Activated T-cell treated with anti-CD3 and anti-CD28 coated beads for 48 hours (primary cell): ENCODE measurements at places on chromosomes 3 and 15.

DNA sequence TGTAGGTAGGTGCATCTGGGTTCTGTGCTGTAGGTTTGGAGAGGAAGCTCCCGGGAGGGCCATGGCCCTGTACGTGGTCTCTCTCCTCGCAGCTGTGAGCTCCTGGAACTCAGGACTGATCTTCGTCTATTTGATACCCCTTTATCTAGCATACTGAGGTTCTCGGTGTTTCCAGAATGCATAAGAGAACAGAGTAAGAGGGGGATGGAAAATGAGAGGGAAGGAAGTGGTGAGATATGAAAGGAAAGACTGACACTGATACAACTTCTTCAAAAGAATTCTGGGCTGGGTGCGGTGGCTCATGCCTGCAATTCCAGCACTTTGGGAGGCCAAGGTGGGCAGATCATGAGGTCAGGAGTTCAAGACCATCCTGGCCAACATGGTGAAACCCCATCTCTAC is 90.7 kb downstream of the CHRD start:
- no peak for DNase-seq

DNA sequence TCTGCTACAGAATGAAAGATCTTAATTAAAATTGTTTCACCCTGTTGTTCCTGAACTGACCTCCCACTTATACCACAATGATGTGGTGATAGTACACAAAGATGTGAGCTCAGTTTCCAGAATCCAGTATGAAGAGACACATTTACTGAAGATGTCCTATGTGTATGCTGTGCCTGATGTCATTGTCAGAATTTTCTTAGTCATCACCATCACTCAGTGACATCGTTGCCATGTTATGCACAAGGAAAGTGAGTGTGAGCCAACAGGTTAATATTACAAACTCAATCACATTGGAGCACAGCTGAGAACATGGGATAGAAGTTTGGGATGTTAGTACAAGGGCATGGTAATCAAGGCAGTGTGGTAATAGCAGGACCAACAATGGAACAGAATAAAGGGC is 199.7 kb upstream of the CHRNA7 start:
- no peak for DNase-seq

- DNase-seq, result no peak
Measured at GRCh38 chr3:168863561-168863960, 767.8 kb upstream of the GOLIM4 start.

- no peak for DNase-seq
Measured at GRCh38 chr3:31444220-31445142, 88.2 kb upstream of the STT3B start.

GRCh38 chr15:77974098-77974414 is 103.5 kb downstream of the TBC1D2B start:
- DNase-seq, result no peak

DNA sequence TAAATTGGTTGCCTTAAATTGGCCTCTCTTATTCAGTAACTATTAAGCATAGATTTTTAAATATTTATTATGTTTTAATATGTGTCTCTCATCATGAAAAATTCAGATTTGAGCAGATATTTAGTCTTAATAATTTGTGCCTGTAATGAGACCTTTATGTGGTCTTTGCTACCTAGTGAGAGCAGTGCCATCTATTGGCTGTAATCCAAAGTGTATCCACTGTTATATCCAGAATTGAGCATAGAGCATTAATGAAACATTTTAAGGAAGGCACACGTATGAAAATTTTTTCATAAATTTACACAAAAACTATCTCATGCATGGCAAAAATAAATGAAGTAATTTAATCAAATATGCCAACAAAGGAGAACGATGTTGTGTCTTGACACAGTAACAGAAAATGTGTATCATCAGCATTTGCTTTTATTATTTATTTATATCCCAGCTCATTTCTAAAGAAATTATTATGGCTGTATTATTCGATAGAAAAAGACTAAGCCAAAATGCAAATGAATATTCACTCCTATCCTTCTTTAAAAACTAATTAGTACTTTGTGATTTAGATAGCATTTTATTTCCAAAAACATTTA is 203.5 kb downstream of the RSRC1 start:
- DNase-seq, result no peak

DNA sequence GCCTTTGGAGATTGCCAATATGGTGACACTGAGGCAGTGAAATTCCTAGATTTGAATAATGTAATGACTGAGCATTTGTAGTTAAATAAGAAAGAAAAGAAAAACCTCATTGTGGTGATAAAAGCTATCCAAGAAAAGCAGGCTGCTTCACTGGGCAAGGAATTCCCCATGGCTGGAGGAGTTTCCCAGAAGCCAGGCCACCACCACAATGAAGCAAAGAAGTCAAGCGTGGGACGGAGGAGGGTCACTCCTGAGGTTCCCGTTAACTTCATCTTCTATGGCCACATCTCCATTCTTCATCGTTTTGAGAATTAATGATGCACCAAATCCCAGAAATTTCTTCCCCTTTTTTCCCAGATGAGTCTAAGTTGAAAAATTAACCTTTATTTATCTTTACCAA is 185.8 kb upstream of the BCL6 start:
- DNase-seq, result no peak

- DNase-seq, result no peak
Measured at GRCh38 chr3:42691816-42692666, 6.7 kb downstream of the KLHL40 start.

DNA sequence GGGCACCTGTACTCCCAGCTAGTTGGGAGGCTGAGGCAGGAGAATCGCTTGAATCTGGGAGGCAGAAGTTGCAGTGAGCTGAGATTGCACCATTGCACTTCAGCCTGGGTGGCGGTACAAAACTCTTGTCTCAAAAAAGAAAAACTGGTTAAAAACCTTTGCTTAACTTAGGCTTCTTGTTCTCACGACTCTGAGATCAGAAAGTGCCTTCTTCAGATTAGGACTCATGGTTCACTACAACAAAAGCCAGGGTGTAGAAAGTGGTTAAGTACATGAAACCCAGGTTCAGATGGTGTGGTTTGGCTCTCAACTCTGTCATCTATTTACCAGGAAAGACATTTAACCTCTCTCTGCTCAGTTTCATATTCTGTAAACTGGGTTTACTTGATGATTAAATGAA is 168.4 kb downstream of the TUSC7 start:
- DNase-seq, result no peak

DNA sequence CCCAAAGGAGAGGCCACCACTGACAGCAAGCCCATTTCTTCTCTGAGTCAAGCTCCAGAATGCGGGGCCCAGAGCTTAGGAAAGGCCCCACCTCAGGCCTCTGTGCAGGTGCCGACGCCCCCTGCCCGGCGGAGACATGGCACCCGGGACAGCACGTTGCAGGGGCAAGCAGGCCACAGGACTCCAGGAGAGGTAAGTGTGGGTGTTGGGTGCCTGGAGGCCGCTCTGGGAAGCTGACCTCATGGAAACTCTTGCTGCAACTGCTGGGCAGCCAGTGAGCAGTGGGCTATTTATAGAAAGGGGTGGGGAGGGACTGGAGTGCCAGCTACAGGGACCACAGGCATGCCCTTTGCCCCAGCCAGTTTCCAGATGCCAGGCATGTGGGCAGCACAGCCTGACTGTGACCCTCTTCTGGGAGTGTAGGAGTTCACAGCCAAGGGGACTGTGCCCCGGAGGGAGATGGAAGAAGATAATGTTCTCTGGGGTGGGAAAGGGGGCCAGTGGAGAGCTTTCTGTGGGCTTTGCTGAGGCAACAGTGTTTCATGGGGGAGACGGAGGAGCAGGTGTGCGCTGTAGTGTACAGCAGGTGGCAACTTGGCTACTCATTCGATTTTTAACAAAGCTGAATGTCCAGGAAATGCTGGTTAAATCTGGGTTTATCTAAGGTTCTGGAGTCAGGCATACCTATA is 23.7 kb downstream of the ALPK3 start:
- no peak for DNase-seq

GRCh38 chr3:157999246-157999645 is 107.0 kb downstream of the SHOX2 start:
- DNase-seq, result no peak

DNA sequence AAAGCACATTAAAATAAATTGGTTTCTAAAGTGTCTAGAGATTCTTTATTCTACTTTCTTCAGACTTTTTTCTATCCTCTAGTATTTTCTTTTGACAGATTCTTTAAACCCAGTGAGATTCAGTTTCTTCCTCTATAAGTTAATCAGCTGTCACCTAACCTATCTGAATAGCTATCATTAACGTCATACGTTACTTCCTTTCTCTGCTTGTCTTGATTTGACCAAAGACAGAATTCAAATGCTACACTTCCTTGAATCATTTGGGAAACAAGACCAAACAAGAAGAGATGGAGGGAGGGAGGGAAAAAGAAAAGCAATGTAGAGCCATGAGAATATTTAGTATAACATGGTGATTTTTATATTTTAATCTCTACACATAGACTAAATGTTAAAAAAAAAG is 235.2 kb downstream of the NAALADL2 start:
- no peak for DNase-seq

DNA sequence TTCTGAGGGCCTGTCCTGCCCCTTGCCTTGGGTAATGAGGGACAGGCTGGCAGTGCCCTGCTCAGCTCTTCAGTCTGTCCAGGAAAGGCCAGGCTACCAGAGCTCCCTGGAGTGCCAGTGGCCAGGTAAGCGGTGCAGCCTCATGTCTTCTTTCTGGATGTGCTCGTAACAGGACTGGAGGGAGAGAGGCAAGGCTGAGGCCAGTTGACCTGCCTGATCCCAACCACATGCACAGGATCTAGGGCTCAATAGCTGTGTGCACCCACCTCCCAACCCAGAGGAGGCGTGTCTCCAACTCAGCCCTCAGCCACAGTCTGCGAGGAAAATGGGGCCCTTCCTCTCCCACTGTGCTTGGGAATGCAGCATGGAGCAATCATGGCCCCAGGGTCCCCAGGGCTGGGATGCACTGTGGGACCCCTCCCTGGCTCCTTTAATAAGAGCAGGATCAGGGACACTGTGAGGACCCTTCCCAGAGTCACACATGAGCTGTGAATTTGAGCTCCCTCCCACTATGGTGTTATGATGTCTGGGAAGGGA is 22.5 kb downstream of the ALS2CL start:
- DNase-seq, result no peak

DNA sequence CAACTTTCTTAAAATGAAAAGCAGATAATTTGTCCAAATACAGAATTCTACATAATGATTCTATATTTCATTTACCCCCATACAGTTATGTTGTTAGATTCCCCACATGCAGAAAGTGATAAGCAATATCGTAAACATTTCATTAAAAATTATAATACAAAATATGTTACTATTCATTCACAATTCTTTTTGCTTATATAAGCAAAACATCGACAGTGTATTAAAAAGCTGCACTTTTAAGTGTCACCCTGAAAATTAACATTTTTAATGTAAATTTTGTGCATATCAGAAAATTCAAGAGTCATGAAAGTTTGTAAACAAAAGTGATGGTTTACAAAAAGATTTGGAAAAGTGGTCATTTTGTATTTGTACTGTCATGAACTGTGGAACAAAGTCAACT is 19.2 kb downstream of the TMEM212 start:
- no peak for DNase-seq

DNA sequence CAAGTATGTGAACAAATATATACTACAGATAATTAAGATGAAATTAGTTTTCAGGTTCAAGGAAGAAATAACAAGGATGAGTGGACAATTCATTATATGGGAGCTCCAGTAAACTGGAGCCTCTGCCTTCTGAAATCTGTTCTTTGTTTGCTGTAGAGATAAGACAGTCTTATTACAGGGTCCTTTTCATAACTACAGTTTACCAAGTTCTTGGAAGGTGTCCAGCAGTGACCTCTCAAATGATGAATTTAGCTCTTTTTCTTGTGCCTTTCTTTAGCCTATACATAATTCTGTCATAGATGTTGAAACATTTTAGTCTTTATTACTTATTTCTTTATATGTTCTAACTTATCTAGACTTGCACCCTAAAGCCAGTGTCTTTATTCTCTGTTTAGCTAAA is 89.7 kb upstream of the GBE1 start:
- no peak for DNase-seq

DNA sequence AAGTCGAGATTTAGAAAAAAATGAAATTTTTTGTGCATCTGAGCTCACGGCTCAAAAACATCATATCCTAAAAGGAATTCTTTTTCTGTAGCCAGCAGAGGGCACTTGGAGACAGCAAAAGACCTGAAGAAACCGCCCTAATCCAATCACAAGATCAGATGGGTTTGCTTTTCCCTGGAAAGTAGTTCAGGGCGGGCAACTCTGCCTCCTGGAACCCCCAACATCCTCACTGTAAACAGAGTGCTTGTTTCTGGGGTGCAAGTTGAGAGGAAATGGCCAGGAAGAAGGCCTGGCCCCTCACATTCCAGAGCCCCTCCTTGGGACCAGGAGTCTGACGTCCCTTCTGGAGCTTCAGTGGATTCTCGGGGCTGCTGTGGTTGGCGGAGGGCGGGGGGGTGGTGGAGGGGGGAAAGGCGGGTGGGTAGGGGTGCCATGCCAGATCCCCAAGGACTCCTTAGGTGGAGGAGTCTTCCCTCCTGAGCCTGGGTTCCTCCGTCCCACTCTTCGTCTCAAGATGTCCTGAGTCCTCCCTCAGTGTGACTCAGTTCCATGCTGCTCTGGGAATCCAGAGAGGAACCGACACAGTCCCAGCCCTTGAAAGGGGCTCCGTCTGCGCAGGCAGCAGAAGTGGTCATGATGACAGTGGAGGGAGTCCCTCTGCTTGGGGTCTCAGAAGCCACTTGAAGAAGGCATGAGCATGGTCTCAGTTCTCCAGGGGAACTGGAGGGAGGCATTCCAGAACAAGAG is 35.9 kb downstream of the CCK start:
- DNase-seq, result no peak

- DNase-seq, result no peak
Measured at GRCh38 chr15:82058026-82058425, 12.2 kb upstream of the MEX3B start.

GRCh38 chr3:187196573-187197334 is 532 bp upstream of the RTP1 start:
- no peak for DNase-seq

DNA sequence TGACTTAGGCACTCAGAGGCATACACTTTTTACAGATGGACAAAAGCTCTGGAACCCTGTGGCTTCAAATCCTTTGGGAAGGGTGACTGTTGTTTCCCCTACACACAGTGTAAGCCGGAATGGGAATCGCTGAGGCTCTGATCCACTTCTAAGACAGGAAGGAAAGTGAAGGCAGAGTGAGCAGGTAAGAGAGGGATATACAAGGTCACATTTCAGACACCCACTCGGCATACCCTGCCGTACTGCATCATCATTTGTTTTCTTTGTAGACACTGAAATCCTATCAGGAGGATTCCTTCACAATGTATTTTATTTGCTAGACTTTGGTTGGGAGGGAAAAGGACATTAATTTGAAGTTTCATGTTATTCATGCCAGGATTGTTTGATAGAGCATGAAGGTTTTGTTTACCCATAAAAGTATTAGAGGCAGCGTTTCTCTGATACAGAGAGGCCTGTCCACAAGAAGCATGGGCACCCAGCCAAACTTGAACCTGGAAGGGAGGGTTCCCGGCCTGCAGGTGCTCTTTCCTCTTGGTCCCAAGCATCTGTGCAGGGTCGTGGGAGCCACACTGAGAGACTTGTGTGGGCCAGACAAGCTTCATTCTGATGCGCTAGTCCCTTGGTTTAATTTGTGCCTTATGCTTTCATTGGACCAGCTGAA is 21.9 kb upstream of the POLR2M start:
- no peak for DNase-seq
